ENCODE measurements at places on chromosomes 5 and 9.
A peak's percentile ranks its signal among the peaks of the same experiment; 100 is the strongest.

DNA sequence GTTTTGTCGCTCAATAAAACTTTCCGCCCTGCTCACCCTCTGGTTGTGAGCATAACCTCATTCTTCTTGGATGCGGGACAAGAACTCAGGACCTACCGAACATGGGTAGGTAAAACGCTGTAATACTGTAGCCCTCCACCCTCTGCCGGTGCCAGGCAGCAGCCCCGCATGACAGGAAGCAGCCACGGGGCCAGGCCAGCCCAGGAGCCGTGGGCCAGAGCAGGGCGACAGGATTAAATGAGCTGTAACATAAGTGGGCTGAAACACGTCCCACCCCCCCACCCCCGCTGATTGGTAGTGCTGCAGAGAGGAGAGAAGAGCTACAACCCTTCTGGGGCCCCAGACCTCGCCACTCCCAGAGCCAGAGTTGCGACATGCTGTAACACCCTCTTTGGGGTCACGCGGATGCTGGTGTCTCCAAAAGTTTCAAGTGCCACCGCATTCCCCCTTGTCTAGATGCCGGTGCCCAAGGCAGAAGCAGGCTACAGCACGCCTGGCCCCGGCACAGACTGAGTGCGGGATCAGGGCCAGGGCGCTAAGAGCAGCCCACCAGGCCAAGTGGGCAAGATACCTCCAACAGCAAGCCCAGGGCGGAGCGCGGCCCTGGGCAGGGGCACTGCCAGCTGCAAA is 81.8 kb downstream of the FBXW11 start:
- DNase-seq: no peak

DNA sequence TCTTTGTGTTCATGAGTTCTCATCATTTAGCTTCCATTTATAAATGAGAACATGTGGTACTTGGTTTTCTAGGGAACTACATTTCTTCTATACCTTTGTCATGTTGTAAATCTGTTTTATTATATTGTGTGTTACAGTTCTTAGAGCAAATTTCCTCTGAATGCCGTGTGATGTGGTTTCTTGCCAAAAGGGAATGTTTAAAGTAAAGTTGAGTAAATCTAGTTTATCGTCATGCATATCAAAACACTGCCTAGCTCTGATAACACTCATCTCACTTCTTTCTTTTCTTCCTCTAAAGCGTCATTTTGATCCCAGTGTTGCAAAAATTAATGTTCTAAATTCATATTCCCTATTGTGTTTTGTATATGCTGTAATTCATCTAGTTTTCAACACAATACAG is 295.4 kb upstream of the HAPLN1 start:
- no peak for DNase-seq

DNA sequence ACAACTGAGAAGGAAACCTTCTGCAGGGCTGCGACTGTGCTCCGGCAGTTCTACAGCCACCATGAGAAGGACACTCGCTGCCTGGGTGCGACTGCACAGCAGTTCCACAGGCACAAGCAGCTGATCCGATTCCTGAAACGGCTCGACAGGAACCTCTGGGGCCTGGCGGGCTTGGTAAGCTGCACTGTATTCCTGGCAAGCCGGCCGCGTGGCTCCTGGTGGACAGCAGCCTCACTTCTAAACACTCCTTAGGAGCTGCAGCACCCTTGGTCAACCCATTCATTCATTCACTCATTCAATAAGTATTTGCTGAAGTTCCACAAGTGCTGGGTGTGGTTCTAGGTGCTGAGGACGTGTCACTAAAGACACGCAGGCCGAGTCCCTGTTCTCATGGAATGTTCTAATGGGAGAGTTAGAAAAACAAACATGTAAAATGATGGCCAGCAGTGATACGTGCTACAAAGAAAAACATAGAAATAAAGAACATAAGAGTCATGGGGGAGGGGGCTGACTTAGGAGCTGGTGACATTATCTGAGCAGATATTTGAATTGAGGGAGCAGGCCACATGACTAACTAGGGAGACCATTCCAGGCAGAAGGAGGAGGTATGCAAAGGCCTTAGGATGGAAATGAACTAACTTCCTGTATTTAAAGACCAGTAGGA is 6.1 kb downstream of the IL4 start:
- no peak for DNase-seq

DNA sequence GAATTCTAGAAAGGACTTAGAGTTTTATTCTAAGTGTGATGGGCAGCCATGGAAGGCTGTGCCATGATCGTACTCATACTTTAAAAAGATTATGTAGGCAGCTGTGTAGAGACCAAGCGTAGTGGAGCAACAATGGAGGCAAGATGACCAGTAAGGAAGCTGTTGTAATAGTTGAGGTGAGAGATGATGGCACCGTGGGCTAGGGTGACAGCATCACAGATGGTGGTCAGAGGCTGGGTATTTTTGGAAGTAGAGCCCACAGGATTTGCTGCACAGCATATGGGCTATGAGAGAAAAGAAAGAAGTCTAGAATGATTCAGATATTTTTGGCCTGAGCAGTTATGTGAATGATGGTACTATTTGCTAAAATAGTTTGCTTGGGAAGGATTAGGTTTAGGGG is 7.7 kb downstream of the ARHGAP26 start:
- DNase-seq: no peak

DNA sequence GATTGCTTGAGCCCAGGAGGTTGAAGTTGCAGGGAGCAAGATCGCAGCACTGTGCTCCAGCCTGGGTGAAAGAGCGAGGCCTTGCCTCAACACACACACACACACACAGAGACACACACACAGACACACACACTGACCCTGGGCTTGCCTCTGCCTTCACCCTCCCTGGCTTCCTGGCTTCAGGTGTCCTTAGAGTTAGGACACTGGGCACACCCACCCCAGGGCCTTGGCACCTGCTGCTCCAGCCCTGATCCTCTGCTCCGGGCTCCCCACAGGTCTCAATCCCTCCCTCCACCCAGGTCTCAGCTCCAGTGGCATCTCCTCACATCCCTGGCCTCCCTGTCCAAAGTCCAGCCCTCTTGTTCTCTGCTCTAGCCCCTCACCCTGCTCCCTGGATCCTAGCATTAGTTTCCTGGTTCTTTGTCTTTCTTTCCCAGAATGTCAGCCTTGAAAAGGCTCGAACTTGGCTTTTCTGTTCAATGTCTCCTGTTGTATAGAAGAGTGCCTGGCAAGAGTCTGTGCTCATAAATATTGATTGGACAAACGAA is 212.9 kb downstream of the C9orf50 start:
- no peak for DNase-seq

GRCh38 chr5:145598983-145599382 is 236.2 kb downstream of the PRELID2 start:
- DNase-seq: no peak

- DNase-seq: no peak
Measured at GRCh38 chr5:13510616-13511015, 433.9 kb downstream of the DNAH5 start.

DNA sequence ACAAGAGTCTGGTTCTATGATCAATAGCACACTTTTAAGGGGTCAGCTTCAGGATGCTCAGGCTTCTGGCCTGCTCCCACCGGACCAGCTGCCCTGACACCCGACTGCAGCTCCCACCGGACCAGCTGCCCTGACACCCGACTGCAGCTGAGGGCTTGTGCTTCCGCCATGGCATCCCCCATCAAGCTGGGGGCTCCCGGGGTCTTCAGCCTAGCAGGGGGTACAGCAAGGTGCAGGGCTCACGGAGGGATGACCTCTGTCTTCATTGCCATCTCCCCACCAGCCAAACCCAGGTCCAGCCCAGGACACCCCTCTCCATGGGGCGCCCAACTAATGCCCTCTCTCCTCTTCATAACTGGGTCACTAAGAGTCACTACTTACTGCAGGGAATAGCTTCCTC is 1.9 kb downstream of the FLT4 start:
- no peak for DNase-seq

DNA sequence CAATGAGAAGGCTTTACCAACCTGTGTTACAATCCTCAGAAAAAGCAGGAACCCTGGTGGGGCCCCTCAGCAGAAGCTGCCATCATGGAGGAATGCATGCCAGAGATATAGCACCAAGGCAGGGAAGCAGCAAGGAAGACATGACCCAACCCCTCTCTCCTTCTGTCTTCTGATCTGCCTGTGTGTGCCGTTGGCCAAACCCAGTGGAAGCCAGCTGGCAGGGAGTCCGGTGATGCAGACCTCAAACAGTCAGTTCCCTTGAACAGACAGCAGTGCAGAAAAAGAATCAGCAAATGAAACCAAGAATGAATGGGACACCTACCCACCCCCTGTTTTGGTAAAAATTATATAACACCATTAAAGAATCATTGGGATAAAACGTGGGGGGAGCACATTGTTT is 234.2 kb downstream of the ZNF608 start:
- no peak for DNase-seq

GRCh38 chr9:134912126-134912840 is 5.4 kb downstream of the FCN1 start:
- no peak for DNase-seq

- peak; percentile 12 for DNase-seq
Measured at GRCh38 chr9:13778631-13779030, 499.1 kb upstream of the MPDZ start.

DNA sequence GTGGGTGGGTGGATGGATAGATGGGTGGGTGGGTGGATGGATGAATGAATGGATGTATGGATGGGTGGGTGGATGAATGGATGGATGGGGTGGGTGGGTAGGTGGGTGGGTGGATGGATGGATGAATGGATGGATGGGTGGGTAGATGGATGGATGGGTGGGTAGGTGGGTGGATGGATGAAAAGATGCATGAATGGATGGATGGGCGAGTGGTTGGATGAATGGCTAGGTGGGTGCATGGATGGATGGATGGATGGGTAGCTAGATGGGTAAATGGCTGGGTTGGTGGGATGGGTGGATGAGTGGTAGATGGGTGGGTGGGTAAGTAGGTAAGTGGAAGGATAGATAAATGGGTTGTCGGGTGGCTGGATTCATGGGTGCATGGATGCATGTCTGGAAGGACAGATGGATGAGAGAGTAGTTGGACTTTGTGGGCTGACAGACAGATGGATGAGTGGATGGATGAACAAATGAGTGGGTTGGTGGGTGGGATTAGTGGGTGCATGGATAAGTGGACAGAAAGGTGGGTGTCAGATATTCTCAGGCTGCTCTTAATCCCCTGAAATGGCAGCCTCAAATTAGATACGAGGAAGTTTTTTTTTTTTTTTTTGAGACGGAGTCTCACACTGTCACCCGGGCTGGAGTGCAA is 100.8 kb upstream of the SARDH start:
- DNase-seq: no peak

GRCh38 chr5:167936022-167936421 is 355.4 kb upstream of the WWC1 start:
- DNase-seq: no peak

DNA sequence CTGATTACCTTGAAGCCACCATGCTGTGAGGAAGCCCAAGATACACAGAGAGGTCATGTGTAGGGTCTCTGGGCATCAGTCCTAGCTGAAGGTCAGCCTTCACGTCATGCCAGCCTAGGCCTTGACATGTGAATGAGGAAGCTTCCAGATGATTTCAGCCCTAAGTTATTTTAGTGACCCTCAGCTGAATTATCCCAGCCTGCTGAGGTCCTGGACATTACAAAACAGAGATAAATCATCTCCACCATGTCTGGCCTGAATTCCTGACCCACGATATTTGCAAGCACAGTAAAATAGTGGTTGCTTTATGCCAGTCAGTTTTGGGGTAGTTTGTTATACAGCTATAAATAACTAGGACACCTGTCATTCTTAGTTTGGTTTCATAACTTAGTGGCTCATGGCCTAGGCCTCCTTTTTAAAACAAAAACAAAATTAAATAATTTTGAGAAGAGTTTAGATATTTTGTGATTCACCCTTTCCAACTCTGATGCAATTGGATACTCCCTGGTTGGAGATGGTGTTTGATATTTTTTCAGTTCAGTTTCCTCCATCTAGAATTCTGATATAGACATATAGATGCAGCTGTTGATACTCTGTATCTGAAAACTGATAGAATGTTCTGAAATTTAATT is 571.3 kb upstream of the CLINT1 start:
- DNase-seq: peak; percentile 33

DNA sequence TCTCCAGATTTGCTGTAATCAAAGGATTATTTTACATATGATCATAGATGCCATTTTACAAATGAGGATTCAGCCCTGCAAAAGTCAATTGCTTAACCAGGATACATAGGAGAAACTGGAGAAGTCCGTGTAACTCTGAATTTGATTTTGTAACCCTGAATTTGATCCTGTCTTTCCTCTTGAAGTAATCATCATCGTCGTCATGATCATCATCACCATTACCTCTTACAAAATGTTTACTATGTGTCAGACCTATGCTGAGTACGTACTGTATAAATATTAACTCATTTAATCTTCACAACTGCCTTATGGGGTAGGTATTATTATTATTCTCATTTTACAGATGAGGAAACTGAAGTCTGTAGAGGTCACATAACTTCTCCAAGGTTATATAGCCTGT is 271.5 kb downstream of the DOCK8 start:
- no peak for DNase-seq

DNA sequence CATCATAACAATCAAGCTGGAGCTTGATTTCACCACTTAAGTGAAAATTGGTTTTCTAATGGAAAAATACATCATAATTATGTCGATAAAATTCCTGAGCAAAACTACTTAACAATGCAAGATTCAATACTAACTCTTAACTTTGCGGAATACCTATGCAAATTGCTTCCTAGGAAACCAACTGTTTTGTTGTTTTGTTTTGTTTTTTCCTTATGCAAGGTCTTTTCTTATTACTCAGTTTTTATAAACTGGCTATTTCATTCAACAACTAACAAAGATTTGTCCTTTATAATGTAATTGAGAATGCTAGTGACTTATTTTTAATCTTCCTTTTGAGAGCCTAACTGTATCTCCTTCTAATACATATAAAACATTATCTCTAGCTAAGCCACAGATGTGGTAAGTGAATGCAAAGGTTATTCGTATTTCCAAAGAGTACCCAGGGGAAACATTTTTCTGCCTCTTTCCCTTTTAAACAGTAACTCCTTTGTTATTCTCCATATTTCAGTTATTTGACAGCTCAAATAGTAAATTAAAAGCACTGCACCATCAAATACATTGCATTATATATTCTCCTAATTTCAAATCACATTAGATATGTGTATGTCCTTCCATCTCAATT is 609.4 kb downstream of the SLCO4C1 start:
- DNase-seq: no peak

GRCh38 chr9:107481035-107481434 is 8.5 kb downstream of the KLF4 start:
- no peak for DNase-seq

DNA sequence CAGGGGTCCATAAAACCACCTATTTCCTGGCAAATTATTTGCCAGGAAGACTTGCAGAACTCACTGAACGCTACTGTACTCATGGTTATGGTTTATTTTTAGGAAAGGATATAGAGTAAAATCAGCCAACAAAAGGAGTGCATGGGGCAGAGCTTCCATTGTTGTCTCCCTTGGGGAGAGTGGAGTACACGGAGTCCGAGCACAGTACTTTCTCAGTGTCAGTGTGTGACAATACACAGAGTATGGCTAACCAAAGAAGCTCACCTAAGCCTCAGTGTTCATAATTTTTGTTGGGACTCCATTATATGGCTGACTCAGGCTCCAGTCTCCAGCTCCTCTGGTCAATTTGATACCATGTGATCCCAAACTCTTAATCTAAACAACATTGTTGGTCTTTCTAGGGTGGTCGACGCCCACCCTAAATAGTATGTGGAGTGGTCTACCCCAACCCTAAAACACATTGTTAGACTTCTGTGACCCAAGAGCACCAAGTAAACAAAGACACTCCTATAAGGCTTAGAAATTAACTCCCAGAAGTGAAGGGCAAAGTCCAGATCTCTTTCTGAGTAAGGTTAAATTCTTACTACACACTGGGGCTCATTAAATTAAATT is 74.9 kb downstream of the SLC44A1 start:
- DNase-seq: no peak

GRCh38 chr5:61796773-61797172 is 464.7 kb downstream of the ZSWIM6 start:
- DNase-seq: no peak

GRCh38 chr9:86077276-86077675 is 22.1 kb downstream of the GOLM1 start:
- DNase-seq: no peak
